T-helper 2 cell (primary cell): ENCODE measurements at places on chromosomes 5 and 9.
A peak's percentile ranks its signal among the peaks of the same experiment; 100 is the strongest.

DNA sequence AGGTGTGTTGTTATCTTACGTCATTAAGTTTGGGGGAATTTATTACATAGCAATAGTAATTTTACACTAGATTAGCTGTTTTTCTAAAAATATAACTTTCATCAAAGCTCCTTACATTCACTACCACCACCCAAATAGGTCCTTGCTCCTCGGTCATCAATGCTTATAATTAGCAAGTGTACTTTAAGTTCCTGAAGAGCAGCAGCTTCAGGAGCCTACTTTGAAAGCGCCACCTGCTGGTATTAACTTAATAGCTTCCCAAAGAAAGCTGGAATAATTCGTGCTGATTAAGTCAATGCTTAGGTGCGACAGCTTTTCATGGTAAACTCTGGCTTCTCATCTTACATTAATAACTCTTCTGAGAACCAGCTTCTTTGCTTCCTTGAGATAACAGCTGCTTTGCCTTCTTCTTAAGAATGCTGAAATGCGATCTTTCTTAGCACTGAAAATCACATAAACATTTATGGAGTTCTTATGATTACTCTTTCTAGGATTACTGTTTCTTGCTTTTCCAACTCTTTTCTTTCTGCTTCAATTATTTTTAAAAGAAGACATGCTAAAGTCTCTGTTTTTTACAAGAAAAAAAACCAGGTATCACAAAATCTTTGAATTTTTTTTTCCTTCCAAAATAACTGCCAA is 10.0 kb upstream of the C5 start:
- no peak for DNase-seq

- DNase-seq = no peak
These were observed 276.2 kb downstream of the PDE4D start for GRCh38 chr5:59617186-59617771.

- DNase-seq = peak; percentile 27
These were observed 2.4 kb downstream of the EDF1 start for GRCh38 chr9:136863623-136864273.

DNA sequence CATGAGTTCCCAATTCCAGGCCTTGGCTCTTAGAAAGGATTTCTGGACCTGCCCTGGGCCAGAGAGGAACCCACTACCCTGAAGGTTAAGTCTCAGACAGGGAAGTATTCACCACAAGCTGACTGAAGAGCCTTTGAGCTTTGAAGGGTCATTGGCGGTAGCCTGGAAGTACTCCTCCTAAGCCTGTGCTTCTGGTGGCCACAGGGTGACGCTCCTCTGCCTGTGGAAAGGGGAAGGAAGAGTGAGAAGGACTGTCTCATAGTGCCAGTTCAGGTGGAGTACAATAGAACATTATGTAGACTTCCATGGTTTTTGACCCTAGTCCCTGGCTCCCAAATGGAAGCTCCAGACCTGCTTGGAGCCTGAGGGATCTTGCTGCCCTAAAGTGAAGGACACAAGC is 1233.2 kb upstream of the CDH6 start:
- DNase-seq = no peak

DNA sequence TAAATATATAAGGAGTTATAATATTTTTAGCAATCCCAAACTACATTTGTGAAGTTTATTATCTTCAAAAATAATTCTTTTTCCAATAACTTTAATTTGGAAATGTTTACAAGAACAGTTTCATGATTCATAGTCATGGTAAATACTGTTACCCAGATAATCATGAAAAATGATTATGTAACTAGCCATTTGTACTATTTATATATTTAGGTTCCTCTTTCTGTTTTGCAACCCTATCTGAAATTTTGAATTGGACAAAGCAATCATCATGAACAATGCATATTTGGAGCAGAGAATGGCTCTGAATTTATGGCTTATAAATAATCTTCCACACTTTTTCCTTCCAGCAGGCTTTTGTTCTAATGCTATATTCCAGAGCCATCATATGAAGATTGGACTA is 499.7 kb downstream of the SLCO4C1 start:
- DNase-seq = no peak

- no peak for DNase-seq
These were observed 1267.5 kb upstream of the CDH9 start for GRCh38 chr5:28305891-28306290.

DNA sequence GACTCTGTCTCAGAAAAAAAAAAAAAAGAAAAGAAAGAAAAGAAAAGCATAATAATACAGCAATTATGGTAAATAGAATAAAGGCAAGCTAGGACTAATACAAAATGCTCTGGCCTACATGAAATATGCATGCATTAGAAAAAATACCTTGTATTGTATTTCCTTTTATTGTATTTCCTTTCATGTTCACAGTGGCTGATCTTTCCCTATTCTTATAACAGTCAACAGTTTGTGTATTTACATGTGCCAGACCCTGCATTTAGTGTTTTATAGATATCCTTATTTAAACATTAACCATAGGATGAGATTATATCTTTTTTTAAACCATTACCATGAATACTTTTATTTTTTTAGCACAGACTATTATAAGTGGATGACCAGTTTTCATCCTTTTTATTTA is 56.3 kb upstream of the ARL15 start:
- no peak for DNase-seq

DNA sequence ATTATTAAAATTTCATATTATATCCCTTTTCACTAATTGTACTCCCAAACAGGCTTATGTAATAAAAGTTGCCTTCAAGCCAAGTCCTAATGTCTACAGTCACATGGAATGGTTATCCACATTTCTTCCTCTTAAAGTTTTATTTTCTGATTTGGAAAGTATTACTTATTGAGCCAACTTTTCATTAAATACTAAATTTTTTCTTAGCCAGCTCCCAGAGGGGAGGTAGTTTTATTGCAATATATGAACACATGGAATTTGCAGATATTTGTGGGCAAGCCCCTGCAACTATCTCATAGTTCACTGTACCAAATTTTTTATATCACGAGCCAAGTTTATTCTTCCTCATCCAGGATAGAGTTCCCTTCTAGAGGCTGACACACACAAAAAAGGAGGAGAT is 332.8 kb upstream of the PTGER4 start:
- no peak for DNase-seq

GRCh38 chr9:93120846-93121315 is 13.2 kb downstream of the NINJ1 start:
- DNase-seq = no peak

GRCh38 chr9:12920437-12920836 is 145.6 kb downstream of the LURAP1L start:
- no peak for DNase-seq

DNA sequence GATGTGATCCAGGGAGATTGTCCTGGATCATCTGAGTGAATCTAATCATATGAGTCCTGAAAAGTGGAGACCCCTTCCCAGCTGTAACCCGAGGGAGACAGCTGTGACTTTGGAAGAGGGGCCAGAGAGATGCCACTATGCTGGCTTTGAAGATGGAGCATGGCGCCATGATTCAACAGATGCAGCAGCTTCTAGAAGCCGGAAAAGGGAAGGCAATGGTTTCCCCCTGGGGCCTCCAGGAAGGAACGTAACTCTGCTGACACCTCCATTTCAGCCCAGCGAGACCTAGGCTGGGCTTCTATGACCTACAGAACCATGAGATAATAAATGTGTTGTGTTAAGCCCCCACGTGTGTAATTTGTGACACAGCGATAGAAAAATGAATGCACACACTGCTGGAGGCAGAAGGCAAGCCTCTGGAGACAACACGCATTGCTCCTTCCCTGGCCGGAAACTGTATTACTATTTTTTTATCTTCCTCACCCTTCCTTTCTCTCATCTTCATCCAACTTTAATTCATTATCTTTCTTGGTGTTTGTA is 16.6 kb upstream of the SARDH start:
- no peak for DNase-seq

- DNase-seq = no peak
These were observed 28.1 kb upstream of the PIK3R1 start for GRCh38 chr5:68187268-68188055.

DNA sequence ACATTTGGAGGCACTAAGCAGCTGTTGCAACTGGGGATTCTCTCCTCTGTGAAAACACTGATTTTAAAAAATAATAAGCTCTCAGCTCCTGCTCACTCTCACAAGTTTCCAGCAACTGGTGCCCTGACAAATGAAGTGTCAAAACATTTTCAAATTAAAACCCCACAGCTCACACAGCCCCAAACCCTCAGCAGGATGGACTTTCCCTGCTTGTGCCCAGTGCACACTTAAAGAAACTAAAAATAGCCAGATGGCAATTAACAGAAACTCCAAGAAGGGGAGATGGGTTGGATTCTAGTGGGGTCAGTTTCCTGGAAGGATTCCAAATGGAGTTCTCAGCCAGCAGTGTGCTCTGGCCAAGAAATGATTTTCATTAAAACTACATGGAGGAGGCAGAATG is 163.0 kb upstream of the PUM3 start:
- no peak for DNase-seq

GRCh38 chr5:142637871-142638270 is 48.0 kb downstream of the FGF1 start:
- DNase-seq = no peak

DNA sequence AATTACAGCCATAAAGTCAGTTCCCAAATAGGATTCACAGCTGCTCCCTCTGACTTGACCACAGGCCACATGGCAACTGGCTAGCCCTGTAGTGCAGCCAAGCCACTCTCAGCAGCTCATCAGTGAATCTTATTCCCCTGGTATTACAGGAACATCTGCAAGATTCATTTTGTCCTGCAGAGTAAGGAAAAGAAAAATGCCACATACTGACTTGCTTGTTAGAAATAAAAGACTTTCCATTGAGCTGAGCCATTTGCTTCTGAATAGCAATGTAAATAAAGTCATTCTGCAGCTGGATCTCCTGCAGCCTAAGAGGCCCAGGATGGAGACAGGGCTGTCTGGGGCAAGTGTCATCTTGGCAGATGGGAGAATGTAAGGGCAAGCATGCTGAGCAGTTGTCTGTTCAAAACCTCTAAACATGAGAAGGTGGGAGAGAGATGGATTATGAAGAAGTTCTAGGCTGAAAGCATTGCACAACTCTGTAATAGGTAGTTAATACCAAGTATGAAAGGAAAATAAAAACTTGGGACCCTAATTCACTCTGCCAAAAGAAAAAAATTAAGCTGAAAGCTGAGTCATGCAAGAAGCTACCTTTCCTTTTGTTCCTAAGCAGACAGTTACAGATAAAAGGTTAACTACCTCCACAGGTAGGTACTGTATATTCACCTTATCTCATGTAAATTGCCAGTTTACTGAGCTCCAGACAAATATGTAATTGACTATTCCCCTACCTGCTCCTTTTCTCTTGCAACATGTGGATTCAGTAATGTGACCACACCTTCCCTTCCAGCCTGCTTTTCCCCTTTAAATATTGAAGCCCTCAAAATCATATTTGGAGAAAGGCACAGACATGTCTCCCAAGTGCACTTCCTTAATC is 244.4 kb upstream of the RAI14 start:
- DNase-seq = no peak

- no peak for DNase-seq
These were observed 447 bp downstream of the CRAT start for GRCh38 chr9:129109952-129110739.

- no peak for DNase-seq
These were observed 333.7 kb downstream of the PDE4D start for GRCh38 chr5:59559847-59560246.

DNA sequence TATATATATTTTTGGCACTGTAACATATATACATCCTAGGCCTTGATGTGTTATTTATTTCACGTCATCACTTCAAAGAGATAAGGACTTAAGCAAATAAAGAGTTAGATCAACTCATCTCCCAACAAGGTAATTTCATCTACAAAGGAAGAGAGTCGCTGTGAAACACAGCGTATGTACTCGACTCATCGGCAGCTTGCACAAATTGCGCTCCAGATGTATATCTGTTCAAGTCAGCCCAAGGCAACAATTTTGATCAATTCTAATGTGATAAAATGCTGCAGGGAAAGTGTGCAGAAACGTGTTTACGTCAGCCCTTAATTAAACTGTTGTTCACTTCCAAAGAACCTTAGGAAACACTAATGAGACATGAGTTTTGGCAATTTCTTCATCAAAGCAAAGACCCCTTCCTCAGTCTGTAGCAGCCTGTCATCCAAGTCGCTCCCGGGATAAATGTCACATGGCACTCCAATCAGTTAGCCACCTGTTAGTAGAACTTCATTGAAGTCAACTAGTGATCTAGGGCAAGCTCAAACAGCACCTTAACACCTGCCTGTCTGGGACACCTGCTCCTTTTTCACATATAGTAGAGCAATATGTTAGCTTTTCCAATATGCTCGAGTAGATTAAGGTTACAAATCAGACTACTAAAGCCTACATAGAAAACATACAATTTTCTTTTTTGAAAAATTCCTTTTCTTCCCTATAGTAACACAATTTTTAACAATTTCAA is 182.4 kb downstream of the NFIB start:
- no peak for DNase-seq

- DNase-seq = no peak
These were observed 68.2 kb upstream of the ITGA2 start for GRCh38 chr5:52920929-52921328.

DNA sequence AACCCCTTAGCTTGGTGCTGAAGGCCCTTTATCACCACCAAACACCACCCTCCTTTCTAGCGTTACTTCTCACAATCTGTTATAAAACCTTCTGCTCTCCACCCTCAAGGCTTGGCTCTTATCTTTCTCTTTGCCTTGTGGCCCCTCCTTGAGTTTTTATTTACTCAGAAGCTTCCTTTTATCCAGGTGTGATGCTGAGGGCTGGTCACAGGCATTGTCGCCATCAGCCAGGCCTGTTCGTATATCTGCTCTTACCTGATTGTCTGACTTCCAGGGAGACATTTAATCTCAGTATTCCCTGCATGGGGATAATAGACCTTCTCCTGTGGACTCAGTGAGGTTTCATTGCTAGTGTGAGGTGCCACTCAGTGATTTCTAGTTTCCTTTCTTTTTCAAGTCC is 34.2 kb downstream of the MEGF10 start:
- DNase-seq = no peak

GRCh38 chr9:87529671-87530070 is 32.0 kb downstream of the DAPK1 start:
- no peak for DNase-seq

DNA sequence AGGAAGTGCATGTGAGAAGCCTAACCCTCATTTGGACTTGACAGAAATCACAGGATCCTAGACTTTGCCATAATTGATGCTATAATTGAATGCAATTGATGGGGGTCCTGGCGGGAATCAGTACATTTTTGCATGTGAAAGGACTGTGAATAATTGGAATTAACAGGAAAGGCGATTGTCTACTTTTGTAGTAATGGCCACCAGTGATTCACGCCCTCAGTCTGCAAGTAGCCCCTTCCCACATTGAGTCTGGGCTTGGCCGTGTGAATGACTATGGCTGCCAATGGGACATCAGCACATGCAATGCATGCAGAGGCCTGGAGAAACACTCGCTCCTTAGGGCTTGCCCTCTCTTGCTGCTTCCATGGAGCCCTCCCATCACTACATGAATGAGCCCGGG is 107.8 kb upstream of the OSMR start:
- DNase-seq = no peak

DNA sequence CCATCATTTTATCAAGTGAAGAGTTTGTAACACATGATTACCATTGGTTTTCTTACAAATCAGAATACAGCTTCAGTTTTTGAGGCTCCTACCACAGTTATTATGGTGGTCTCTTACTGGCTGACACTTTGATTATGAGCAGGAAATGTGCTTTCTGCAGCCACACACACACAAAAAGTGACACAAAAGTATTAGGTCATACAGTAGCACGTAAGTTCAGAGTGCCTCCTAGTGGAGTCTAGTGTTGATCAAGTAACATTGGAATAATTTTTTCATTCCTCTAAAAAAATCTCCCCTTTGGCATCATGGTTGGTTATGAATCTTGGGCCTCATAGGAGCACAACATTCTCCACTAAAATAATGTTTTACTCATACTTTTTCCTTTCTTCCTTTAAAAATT is 37.6 kb downstream of the PAM start:
- DNase-seq = no peak
